ENCODE measurements at places on chromosomes 4 and X. TPM values are rescaled to one million over a fixed set of nuclear protein-coding genes. Genes with fewer than 3 reads are reported as not detected.
A peak's percentile ranks its signal among the peaks of the same experiment; 100 is the strongest.

DNA sequence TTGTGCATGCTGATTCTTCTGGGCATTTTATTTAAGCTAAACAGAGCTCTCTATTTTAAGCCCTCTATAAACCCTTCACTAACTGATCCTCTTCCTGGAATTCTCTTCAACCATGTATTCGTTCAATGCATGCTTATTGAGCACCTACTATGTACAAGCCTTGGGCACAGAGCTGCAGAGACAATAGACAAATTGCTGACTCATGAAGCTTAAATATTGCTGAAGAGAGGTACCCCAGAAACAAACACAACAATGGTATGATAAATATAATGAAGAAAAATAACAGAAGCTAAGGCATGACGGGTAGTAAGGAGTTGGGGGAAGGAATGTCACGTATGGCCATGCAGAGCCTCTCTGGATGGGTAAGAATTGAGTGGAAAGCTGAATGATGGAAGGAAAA, 222.2 kb downstream of the PPARGC1A start:
- no peak for DNase-seq

DNA sequence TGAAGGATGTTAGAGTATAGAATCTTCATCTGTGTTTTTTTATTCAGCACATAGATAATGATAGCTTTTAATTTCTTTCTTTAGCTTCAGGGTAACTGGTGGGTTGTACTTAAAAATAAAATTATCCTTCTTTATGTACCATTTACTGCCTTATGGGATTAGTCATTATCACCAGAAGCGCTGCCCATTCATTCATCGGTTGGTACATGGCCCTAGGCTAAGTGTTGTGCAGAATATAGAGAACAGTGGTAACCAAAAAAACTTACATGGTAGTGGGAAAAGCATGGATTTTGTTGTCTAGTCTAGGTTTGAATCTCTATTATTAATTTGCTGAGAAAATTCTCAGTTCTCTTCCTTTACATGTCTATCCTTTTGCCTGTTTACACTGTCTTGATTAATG, 43.5 kb upstream of the PDE5A start:
- DNase-seq, result no peak

- peak; percentile 27 for DNase-seq
Observed at GRCh38 chr4:152719801-152720556, 40.2 kb upstream of the TMEM154 start.

DNA sequence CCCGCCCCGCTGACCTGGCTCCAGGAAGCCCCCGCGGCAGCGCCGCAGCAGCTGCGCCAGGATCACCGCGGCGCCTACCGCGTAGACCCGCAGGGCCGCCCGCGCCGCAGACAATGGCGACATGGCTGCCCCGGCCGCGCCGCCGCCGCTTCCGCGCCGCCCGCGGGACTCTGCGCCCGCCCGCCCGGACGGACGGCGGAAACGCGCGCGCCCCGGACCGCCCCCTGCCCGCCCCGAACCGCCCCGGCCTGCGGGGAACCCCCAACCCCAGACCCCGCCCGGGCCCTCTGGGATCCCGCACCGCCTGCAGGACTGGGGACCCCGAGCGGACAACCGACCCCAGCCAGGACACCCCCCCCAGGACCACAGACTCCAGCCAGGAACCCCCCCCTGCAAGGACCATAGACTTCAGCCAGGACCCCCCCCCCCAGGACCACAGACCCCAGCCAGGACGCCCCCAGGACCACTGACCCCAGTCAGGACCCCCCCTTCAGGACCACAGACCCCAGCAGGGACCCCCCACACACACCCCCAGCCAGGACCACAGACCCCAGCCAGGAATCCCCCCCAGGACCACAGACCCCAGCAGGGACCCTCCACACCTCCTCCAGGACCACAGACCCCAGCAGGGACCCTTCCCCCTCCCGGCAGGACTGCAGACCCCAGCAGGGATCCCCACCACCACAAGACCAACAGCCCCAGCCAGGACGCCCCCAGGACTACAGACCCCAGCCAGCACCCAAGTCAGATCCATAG, at the start of the genes DHRSX and ZBED1:
DHRSX (minus strand) TSS at position 174 of the 756 bp plus-strand sequence; CDS start at position 123, 51 bp downstream.
ZBED1 (minus strand) TSS at position 174 of the 756 bp plus-strand sequence. CDS start 10,257 bp downstream, outside the sequence.
- no peak for DNase-seq

DNA sequence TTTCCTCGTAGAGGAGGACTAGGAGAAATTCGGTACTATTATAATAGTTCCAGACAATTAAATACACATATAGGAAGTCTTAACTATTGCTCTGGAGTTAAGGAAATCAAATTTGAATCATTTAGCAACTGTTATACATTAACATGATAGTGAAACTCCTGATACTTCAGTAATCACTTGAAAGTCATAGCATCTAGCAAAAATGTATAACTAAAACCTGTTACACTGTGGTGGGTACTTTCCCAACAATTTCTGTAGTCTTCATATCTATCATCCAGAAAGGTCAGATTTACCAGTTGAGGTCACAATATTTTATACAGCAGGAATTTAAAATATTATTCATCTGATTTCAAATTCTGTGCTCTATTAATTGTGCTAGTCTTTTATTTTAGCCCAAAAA, 669.6 kb upstream of the PCDH10 start:
- no peak for DNase-seq

DNA sequence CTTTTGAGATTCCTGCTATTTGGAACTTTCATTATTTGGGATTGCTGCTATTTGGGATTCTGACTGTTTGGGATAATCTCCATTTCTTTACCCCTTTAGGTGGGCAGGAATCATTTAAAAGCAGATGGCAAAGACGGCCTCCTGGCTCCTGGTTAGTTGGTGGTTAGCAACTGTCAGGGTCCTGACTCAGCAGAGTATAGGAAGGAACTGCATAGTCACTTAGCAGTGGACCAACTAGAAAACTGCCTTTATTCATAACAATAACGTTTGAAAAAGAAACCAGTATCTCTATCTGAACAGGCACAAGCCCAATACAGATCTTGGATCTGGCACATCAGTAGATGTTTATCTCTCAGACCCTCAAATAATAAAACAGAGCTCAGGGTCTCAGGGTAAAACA, 469.7 kb upstream of the FGF16 start:
- DNase-seq, result no peak

GRCh38 chr4:146842876-146843275, 102.8 kb downstream of the TTC29 start:
- no peak for DNase-seq

DNA sequence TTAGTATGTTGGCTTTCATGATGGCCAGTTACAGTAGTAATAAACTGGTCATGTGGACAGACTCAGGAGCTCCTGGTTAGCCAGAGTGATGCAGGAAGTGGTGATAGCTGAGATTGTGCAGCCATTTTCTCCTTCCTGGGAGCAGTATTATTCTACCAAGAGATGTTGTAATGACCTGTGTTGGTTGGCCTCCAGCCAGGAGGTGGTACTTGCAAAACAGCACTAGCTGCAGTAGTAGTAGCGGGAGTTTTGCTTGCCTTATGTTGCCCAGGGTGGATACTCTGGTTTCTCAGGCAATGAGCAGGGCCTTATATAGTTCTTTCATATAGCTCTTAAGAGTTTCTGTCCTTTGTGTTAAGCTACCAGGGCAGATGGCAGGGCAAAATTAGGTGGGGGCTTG, 998.8 kb downstream of the GLUD2 start:
- no peak for DNase-seq

DNA sequence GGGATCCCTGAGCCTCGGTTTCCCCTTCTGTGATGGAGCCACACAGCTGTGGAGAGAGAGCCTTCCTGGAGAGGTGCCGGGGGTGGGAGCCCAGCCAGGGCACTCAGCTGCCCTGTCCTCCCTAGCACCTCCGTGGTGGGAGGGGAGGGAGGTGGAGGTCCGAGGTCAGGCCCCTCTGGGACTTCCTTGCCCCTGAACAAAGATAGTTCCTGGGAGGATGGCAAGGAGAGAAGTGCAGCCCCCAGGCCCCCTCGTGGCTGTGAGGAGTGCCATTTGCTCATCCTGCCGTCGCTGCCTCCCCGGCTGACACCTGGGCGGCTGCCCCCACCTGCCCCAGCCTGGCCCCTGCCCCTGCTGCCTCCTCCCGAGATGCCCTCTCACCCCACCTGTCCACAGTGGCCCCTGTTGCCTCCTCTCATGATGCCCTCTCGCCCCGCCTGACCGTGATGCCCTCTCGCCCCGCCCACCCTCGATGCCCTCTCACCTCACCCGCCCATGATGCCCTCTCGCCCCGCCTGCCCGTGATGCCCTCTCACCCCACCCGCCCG, 12.7 kb downstream of the DOK7 start:
- no peak for DNase-seq

GRCh38 chr4:109215506-109215905, 87.0 kb downstream of the COL25A1 start:
- no peak for DNase-seq

DNA sequence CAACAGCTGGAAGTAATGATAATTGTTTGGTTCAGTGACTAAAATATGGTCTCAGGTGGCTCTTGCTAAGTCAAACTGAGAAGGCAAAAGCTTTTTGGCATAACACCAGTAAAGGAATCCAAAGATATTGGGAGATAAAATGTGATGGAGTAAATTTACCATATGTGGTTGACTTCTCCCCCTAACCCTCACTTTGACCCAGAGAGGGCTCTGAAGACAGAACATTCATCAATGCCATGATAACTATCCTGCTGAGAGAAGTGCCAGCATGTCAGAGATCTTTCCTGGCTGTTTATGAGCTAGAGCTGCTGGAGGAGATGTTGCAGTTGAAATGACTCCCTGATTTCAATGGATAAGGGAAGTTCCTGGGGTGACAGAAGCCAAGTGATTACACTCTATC, 213.4 kb downstream of the SPCS3 start:
- no peak for DNase-seq

DNA sequence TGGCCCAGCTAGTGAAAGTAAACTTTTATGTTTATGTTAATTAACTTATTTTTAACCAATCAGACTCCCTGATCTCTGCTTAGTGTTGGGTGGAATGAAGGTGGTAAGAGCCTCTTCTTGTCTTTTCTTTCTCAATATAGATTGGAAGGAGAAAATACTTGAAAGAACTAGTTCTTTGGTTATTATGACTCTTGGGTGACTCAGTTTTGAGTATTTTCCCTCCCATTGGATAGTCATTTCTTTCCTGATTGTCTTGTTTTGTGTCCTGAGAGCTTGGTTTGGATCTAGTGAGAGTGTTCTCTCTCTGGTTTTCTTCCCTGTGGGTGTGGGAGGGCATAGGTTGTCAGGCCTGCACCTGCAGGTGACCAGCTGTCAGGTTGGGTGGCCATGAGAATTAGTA, 172.0 kb upstream of the GLRA2 start:
- DNase-seq, result no peak

DNA sequence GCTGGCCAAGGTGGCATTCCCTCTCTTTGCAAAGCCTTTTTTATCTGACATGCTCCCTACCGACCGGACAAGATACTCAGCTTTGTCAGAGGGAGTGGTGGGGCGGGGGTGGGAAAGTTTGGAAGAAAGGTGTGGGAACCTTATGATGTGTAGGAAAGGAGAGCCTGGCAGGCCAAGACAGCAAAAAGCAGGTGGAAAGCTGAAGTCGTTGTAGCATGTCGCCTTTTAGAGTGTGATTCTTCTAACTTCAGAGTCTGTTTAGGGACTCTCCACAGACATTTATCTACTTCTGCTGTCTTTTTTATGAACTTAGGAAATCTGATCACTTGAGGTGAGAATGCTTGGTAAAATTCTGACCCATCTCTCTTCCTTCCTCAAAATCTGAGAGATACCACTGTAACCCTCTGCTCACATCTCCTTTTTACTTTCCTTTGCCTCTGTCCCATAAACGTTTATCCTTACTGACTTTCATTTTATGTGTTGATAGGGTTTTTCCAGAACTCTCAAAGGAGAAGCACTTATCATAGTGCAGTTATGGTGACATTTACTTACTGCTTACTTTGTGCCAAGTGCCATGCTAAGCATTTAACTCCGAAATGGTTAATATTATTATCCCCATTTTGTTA, 8.2 kb upstream of the RUFY3 start:
- no peak for DNase-seq

DNA sequence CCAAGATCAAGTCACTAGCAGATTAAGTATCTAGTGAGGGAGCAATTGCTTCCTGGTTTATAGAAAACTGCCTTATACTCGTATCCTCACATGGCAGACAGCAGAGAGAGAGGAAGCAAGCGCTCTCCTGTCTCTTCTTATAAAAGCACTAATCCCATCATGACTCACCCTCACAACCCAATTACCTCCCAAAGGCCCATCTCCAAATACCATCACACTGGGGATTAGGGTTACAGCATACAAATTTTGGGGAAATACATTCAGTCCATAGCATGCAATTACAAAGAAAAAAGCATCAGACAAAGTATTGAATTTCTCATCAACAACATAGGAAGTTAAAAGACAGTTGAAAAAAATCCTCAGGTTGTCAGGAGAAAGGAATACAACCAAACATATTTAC, 292.6 kb downstream of the IQCM start:
- DNase-seq, result no peak

- DNase-seq, result no peak
Observed at GRCh38 chr4:150242820-150243458, 164.7 kb downstream of the DCLK2 start.

DNA sequence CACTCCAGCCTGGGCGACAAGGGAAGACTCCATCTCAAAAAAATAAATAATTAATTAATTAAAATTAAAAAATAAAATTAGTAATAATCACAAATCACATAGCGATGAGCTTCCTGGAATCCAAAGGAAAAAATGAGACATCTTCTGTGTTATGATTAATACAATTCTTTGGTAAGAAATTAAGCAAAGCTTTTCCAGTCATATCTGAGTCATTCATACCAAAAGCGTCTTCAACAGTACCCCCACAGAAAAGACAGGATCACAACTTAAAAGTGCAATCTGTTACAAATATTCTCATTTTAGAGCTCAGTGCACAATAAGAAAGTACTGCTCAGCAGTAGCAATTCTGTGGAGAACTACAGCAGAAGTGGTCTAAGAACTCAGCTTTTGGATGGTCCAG, 168.5 kb upstream of the MXRA5 start:
- no peak for DNase-seq

GRCh38 chr4:100062921-100063320, 112.8 kb upstream of the H2AZ1 start:
- DNase-seq, result no peak

DNA sequence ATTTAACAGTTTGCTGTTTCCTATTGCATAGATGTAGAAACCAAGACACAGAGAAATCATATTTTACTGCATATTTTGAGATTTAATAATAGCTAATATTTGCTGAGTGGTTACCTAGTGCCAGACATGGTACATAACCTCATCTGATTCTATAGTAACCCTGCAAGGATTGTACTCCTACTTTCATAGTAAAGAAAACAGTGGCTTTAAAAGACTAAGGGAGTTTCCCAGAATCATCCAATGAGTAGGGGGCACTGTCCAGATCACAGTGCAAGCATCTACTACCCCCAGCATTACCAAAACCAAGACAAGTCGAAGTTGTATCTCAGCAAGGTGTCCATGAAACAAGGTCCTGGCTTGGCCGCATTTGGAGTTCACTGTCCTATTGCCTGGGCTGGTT, 224.5 kb upstream of the TENM3 start:
- no peak for DNase-seq

- no peak for DNase-seq
Observed at GRCh38 chr4:123826896-123827295, 430.3 kb downstream of the SPRY1 start.

GRCh38 chrX:153948002-153948466, 3.6 kb upstream of the RENBP start:
- DNase-seq, result no peak

GRCh38 chr4:42711496-42711895, 54.6 kb upstream of the ATP8A1 start:
- no peak for DNase-seq

The NOX1 gene
- not detected for total RNA-seq

The TKTL1 gene
- total RNA-seq, result 0.16 TPM

The AMOT gene
- 14.1 TPM for total RNA-seq

The PCYT1B gene
- 0.33 TPM for total RNA-seq

The FDCSP gene
- 13.4 TPM for total RNA-seq

The MAGEB17 gene
- total RNA-seq, result 0.33 TPM

All from breast epithelium (tissue), 4 donors.